ENCODE measurements at places on chromosomes 2 and 18.
A peak's percentile ranks its signal among the peaks of the same experiment; 100 is the strongest.

GRCh38 chr2:106140913-106141312 lies 53.2 kb downstream of the UXS1 start:
- no peak for DNase-seq

- DNase-seq = no peak
Measured at GRCh38 chr2:67241453-67241852, 155.7 kb upstream of the ETAA1 start.

- peak; percentile 74 for DNase-seq
Measured at GRCh38 chr2:20443276-20443920, 3.5 kb upstream of the RHOB start.

DNA sequence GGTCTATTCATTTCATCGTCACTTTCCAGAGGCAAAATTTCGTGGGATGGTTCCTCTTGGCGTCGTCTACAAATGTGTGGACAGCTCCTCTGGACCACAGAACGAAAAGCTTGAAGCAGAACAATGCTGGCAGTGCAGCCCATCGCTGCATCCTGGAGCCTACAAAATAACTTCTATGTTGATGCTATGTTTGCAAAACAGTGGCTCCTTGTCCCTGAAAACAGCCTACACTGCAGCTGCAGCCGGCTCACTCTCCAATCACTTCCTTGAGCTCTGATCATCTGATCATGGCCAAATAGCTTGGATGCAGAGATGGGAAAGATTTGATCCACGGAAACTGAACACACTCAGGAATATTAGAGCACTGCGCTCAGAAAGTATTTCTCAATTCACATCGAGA lies 60.0 kb downstream of the DOCK10 start:
- DNase-seq = no peak

DNA sequence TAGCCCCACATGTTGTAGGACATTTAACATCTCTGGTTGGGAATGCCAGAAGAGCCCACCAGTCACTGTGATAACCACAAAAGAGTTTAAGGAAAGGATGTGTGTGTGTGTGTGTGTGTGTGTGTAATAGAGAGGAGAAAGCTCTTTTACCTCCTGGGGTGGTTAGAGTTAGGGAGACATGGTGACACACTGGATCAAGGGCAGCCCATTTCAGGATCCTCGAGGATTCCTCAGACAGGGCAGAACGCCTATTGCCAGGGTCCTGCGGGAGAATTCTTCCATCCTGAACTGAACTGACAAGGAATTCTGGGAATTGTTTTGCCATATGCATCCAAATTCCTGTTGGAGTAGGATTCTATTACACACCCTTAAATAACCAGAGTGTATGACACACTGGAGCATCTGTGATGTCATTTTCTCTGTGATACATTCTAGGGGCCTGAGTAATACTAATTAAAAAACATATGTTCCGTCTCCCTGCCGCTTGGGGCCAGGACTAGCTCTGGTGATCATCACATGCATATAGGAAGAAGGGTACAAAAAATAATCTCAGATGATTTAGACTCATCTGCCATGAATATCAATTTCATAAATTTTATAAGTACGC lies 156.4 kb upstream of the MMADHC start:
- peak; percentile 80 for DNase-seq

DNA sequence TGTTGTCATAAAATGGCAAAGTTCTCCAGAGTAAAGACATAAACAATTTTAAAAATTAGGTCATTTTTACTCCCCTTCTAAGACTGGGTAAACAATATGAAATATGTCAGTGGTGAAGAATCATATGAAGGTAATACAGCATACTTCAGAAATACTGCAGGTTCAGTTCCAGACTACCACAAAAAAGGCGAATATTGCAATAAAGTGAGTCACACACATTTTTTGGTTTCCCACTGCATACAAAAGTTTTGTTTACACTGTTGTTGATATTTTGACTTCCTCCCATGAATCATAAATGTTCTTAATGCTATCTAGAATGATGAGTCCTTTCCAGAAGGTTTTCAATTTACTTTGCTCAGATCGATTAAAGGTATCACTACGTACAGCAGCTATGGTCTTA lies 73.5 kb downstream of the SMC6 start:
- peak; percentile 41 for DNase-seq

DNA sequence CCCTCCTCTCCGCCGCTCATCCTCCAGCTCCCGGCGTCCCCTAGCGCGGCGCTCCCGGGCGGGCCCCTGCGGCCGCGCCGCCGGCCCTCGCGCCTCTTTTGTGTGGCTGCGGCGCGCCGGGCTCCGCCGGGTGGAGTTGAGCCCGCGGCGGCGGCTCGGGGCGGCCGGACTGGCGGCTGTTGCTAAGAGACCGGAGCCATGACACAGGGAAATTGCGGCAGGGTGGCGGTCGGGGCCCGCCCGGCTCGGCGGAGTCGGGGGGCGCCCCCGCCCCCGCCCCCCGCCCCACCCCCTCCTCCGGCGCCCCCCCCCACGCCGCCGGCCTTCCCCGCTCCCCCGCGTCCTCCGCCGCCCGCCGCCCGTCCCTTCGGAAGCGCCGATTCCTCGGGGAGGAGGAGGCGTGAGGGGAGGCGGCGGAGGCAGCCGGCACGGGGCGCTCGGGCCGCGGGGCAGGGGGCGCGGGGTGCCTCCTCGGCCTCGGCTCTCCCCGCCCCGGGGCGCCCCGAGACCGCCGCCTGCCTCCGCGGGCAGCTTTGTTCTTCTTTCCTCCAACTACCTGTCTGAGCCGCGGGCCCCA lies at the start of gene TMEM200C:
Gene TMEM200C, minus strand, starts transcription at position 224 of the 577 bp plus-strand sequence. CDS start 3,459 bp downstream, outside the sequence.
- DNase-seq = no peak

- DNase-seq = no peak
Measured at GRCh38 chr18:75358928-75359327, 68.6 kb downstream of the SMIM21 start.

DNA sequence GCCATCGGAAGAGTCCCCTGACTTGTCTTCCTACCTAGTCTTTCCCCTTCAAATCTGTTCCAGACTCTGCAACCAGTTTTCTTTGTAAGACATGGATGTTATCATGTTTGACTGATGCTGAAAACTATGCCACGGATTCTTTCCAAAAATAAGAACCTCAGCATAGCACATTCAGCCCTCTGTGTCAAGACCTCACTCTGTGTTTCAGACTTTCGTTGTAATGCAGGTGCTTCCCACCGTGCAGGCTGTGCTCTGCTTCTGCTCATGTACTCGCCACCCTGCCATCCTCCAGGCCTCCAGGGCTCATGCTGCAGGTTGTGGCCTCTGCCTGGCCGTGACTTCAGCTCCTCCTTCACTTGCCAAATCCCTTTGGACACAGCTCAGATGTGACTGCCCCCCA lies 347.0 kb upstream of the RAB12 start:
- DNase-seq = no peak

- peak; percentile 32 for DNase-seq
Measured at GRCh38 chr2:24883946-24884345, 36.1 kb downstream of the ADCY3 start.

DNA sequence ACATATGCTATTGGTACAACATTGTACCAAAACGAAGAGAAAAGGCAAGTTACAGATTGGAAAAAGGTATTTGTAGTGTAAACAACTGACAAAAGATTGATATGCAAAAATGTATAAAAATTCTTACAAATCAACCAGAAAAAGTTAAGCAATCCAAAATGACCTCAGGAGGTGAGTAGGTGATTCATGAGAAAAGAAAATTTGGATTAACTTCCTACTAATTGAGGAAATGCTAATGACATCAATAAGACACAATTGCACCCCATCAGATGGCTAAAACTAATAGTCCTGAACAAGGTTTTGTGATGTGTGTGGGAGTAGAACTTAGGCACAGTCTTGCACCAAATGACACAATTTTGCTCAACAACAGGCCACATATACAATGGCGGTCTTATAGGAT lies 129.3 kb downstream of the COPS8 start:
- DNase-seq = no peak

GRCh38 chr2:129645335-129645734 lies 334.1 kb upstream of the RAB6C start:
- DNase-seq = no peak

DNA sequence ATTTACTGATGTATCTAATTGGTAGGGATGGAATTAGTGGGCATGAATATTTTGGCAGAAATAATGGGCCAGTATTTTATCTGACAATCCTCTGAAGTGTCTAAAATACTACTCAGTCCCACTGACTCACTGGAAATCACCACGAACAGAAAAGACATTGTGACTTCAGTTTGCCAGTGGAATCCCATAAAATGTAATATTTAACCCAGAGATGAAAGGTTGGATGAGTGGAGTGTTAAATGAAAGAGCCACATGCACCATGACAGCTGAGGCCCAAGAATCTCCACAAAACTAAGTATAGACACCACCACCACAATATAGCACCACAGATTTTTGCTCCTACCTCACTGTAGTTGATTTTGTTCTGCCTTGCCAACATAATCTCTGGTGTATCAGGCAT lies 103.9 kb downstream of the NEB start:
- DNase-seq = no peak

- DNase-seq = peak; percentile 30
Measured at GRCh38 chr18:72436401-72436800, 107.7 kb downstream of the CBLN2 start.

DNA sequence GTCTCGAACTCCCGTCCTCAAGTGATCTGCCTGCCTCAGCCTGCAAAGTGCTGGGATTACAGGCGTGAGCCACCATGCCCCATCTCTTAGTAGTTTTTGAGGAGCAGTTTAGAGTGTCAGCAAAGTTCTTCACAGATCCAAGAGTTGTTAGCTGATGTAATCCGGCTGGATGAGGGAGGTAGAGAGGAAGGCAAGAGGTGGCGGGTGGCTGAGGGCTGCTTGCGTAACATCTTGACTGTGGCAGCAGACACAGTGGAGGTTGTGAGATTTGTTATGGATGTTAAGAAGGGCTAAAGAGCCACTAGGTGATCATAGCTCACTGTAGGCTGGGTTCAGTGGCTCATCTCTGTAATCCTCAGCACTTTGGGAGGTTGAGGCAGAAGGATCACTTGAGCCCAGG lies 19.5 kb upstream of the FAM136A start:
- no peak for DNase-seq

DNA sequence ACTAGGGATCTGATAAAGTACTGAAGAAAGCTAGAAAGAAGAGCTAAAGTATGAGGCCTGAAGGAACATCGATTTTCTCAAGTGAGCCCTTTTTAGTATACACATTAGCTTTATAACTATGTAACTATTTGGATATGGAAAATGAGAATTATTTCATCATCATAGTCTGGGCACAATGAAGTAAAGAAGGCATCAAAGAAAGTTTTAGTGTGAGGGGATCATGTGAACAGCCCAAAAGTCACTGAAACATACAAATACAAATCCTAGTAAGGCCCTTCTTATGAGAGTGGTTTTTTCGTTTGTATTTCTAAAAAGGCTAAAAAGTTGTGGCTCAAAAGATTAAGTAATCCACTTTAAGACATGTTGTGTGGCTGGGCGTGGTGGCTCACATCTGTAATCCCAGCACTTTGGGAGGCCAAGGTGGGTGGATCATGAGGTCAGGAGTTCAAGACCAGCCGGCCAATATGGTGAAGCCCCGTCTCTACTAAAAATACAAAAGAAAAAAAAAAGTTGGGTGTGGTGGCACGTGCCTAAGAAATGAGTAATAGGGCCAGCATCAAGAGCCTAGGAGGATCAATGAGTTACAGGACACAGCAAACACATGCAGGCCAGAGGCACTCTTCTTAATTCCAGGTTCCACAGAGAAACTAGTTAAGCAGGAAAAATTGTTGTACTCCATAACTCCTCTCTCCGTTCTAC lies 61.9 kb downstream of the PUM2 start:
- peak; percentile 18 for DNase-seq

DNA sequence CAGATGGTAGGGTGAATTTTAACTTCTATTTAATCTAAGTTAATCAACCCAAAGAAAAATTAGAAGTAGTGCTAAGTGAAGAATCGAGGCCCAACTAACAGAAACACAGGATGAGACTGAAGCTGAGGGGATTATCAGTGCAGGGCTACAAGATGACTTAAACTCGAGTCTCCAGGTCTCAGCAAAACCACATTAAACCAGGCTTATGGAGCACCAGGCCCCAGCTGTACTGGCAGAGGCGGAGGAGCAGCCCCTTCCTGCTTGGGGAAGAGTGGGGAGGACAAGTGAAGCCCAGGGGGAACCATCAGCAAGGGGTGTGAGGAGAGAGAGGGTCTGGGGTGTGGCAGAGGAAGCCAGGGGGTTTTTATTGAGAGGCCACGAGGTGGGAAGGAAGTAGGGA lies 135.9 kb upstream of the EPAS1 start:
- no peak for DNase-seq

DNA sequence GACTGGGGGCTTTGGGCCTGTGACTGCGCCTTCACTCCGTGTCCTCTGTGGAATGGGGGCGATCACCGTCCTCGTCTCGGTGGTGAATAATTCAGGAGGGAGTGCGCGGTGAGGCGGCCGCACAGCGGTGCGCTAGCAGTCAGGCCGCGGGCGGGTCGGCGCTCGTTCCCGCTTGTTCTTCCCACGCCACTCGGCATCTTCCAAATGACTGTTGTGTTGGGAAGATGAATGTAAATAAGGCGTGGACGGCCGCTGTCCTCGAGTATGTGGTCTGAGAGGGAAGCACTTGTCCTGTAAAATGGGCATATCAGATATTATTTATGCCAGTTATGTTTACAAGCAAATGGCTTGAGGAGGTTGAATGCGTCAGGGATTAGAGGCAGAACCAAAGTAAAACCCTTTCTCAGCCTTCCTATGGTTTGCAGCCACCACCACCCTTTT lies 608 bp upstream of the VPS4B start:
- DNase-seq = no peak

GRCh38 chr18:48563027-48563426 lies 24.2 kb downstream of the CTIF start:
- peak; percentile 66 for DNase-seq

- DNase-seq = no peak
Measured at GRCh38 chr2:172555272-172555521, 693 bp upstream of the PDK1 start.

- no peak for DNase-seq
Measured at GRCh38 chr2:19478409-19478808, 120.0 kb upstream of the OSR1 start.

GRCh38 chr2:173109253-173110188 lies 33.9 kb downstream of the MAP3K20 start:
- DNase-seq = peak; percentile 96

GRCh38 chr2:235774153-235774870 lies 280.5 kb downstream of the AGAP1 start:
- no peak for DNase-seq

DNA sequence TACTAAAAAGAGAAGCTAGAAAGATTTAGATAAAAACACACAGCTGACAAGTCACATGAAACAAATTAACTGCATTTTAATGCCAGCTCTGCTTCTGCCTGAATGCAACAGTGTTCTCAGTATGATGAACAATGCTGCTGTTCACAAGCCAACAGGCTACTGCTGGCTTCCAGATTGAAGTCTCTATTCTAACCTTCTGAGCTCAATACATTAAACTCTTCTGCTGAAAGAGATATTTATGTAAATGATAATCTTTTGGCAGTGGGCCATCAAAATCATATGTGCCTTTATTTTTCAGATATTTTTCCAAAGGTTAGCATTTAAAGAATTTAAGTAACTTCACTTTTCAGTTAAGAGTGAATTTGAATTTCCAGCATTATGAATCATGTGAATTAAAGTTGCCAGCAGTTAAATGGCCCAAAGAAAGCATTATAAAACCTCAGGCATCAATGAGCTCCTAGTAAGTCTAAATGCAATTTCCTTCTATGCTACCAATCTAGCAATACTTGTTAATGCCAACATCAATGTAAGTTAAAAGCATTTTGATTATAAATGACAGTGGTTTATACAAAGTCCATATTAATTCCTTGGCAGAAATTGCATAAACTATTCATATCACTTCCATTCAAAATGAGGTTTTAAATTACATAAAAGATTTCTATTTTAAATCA lies 72.4 kb downstream of the ID2 start:
- DNase-seq = peak; percentile 62

- peak; percentile 10 for DNase-seq
Measured at GRCh38 chr2:39779341-39779851, 338 bp upstream of the THUMPD2 start.

GRCh38 chr2:120288016-120288373 lies 35.3 kb downstream of the RALB start:
- DNase-seq = no peak
